Stimulated activated CD8-positive, alpha-beta memory T cell treated with anti-CD3 and anti-CD28 coated beads, Interleukin-7, amount 100 ng/mL, for 1 hour (primary cell): ENCODE measurements at places on chromosomes 4 and X.

DNA sequence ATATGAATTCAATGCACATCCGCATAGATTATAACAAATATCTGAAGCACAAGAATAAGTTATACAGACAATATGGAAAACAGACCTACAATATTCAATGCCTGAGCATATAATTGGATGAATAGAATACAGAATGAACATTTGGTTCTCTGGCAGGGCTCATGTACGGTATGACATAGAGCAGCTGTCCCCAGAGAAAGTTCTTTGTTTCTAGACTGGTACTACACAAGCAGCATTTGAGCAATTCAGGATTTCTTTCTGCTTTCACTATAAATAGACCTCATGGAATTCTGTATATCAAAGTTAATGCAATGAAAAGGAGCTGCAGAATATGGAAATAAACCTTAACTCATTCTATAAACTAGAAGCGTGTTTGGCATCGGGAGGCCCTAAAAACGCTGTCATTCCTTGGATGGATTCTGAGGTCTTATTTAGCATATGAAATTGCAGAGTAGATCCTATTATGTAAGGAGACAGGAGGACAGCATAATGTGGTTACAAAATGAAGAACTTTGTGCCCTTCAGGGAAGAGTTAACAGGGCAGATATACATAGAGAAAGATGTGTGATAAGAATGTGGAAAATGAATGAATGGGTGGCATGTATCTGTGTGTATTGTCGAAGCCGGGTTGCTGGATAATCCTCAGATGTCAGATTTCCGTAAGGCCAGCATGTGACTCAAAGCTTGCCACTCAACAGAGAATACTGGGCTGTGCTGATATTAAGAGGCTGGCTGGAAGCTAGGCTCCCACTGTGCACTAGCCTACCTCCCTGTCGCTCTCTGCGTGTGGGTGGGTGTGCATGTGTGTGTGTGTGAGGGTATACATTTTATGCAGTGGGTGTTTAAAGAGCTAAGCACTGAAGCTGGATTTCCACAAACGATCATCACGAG, 103.3 kb upstream of the SLC4A4 start:
- no peak for DNase-seq

DNA sequence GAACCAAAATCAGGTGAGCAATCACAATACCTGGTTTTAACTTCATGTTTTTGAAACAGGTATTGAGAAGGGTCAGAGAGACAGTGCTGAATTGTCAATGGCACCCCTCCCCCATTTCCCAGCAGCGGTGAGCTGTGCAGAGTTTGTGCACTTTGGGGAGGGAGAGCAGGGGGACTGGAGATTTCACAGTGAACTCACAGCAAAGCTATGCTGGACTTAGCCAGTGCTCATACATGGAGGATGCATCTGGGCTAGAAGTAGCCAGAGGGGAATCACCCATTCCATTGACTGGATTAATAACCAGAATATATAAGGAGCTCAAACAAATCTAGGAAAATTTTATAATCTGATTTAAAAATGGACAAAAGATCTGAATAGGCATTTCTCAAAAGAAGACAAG, 612.6 kb downstream of the STPG2 start:
- no peak for DNase-seq

DNA sequence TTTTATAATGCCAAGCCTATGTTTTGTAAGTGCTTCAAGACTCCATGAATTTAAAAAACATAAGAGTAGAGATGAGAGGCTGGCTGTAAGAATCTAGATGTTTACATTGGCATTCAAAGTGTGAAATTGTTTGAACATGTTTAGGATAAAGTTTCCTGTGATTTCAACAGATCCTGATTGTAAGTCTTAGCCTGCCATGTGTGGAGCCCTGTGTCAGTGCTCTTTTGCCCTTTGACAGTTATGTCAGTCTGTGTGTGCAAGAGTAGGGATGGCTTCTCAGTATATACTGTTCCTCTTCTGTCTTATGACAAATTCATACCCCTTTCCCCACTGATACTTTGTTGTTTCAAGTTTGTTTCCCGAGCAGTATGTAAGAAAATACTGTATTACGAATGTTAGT, 68.2 kb downstream of the USP9X start:
- no peak for DNase-seq

DNA sequence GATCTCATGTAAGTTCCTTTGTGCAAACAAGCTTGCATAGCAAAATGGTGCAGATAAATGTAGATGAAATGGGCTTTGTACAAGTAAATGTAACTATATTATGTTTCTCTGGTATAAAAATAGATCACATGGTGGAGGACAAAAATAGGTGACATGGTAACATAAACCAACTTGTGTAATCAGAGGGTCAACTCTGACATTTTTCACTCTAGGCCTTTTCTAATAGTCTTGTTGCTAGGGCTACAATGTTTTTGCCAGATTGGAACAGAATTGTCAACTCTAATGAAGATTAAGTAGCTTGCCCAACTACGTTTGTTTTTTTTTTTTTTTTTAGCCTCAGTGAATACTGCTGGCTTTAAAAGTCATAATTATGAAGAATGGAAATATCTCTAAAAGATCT, 11.5 kb downstream of the MAD2L1 start:
- no peak for DNase-seq

GRCh38 chrX:40947276-40947675, 138.0 kb upstream of the USP9X start:
- no peak for DNase-seq

GRCh38 chrX:4825550-4825949, 1112.1 kb upstream of the PRKX start:
- no peak for DNase-seq

- no peak for DNase-seq
These were observed 1.9 kb upstream of the SMARCA1 start for GRCh38 chrX:129525162-129525561.

DNA sequence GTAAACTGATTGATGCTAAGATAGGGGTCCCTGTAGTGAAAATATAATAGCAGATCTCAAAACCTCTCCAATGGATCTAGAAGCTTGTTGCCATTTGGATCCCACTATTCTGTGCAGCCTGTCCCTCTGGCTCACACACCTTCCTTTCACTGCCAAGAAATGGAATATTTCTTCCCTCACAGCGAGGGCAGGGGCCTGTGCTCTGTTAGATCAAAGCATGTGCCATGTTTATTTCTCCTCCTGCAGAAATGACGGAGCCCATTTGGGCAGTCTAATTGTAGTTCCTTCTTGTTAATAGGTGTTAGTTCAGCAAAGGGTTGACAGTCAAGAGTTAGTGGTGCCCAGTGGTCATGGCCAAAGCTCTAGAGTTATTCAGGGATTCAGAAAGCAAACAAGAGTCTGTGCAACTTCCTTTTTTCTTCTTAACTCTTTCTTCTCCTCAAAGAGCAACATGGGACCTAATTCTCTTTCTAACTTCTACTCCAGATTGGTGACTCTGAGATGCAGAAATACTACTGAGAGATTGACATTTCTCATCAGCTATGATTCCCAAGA, 106.8 kb downstream of the STOX2 start:
- no peak for DNase-seq

GRCh38 chrX:123601437-123601836, 131.4 kb downstream of the THOC2 start:
- DNase-seq, result no peak

- no peak for DNase-seq
These were observed 627 bp upstream of the HSD17B11 start for GRCh38 chr4:87391576-87392054.

- no peak for DNase-seq
These were observed 45.6 kb downstream of the WDR19 start for GRCh38 chr4:39227906-39228305.
